ENCODE measurements at places on chromosomes 6 and 20.

- no peak for DNase-seq
Observed at GRCh38 chr20:58039274-58040092, 189.0 kb downstream of the ANKRD60 start.

DNA sequence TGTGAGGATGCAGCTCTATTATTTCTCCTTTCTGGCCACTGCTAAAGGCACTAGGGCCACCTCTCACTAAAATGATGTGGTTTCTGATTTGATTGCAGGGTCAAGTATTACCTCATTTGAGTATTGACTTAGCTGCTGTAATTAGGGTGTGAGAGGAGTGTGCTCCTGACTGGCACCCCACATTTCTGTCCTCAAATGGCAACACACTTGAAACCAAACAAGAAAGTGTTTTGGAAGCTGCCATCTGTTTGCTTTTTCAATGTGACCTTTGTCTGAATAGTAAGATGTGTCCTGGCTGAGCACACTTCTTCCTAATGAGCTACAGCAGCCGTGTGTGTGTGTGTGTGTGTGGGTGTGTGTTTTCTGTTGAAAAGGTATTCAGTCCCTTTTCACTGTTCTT is 62.8 kb upstream of the SCP2D1 start:
- DNase-seq, result peak; percentile 71

DNA sequence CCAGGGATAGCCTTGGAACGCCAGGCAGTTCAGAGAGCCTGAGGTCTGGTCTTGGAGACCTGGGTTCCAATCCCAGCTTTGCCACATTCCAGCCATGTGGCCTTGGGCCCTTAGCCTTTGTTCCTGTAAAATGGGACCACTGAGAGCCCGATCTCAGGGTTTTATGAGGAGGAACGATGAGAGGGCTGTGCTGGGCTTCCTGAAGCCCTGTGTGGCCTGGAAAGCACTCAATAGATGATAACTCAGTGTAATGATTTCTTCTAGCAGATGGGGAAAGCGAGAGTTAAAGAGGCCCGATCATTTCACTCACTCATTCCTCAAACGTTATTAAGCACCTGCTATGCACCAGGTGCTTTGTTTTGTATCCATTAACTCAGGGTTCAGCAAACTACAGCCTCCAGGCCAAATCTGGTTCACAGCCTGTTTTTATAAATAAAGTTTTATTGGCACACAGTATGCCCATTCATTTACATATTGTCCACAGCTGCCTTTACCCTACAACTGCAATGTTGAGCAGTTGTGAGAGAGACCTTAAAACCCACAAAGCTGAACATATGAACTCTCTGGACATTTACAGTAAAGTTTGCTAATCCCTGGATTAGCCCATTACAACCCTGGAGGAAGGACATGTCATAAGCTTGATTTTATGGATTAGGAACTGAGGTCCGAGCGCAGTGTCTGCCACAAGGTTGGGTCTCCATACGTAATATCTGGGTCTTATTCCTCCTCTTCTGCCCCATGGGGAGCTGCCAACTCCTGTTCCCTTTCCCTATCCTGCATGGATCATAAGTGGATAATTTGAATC is 90.4 kb downstream of the CEBPB start:
- no peak for DNase-seq

DNA sequence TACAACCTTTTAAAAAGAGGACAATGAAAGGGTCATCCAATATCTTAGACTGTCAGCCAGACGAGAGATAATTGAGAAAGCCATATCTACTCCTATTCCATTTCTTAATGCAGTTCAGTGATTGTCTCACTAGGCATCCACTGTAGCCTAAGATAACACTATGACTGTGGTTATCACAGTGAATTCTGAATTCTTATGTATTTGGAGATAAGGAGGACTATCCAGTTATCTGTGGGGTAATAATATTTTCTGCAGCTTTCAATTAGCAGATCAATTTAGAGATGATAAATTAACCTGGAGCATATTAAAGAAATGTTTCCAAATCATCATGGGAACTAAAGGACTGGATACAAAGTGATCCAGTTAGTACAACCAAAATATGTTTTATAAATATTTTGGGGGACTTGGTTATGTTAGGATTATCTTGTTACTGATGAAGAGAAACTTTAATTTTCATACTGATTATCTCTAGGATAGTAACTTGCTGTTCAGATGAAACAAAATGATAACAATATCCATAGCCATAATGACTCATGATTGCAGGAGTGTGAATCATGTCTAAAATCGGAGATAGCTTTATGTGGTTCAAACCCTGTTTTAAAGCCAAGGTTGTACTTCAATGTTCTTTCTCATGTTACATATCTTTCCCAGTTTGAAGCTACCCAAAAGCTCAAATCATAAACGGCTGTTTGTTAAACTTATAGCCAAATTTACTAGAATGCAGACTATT is 1152.0 kb downstream of the HACE1 start:
- DNase-seq, result no peak

- DNase-seq, result no peak
Observed at GRCh38 chr20:48231253-48231930, 446.1 kb upstream of the SULF2 start.

DNA sequence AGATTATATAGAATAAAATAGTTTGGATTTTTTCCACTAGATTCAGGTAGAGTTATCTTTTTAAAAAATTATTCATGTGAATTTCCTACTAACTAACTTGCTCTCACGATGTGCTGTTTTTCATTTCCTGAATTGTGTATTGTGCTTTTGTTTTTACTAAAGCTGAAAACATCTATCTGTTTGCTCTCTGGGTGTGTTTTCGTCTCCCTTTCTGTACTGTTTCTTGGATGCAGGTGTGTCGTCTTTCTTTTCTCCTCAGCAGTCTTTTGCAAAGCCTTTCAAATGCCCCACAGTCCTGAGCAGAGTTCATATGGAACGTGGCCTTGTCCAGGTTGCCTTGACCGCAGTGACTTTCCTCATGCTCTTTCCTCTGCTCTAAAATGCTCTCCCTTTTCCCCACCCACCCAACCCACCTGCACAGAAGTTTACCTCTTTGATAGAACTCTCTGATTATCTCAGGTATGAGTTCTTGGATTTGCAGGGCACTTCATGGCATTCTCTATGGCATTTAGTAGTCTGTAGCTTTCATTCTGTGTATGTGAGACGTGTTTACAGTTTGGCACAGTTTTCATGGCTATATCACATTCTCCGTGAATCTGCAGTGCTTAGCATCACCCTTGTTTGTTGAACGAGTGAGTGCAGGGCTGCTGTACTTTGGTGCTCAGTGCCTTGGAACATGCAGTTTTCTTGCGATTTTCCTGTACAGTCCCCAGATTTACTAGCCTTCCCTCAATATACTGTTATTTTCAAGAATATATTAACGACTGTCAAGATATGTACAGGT is 77.1 kb downstream of the FARS2 start:
- no peak for DNase-seq

- DNase-seq, result no peak
Observed at GRCh38 chr20:5061213-5061612, 58.5 kb downstream of the PCNA start.

DNA sequence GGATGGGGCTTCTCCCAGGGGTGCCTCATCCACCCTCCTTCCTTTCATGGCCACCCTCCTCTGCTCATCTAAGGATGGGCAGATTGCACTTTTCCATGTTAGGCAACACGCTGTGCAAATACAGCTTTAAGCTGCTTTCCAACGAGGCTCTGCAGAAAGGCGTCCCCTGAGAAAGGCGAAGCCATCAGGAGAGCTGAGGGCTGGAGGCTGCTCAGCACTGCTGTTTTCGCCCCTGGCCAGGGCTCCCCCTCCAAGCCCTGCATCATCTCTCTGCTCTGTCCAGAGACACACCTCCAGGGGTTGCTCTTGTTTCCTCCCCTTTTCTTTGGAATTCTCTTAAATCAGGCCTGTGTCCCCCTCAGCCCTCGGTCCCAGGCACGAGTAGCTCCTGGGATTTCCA is 526.1 kb downstream of the CDH26 start:
- DNase-seq, result no peak

GRCh38 chr20:13813910-13814309 is 29.1 kb downstream of the NDUFAF5 start:
- no peak for DNase-seq

DNA sequence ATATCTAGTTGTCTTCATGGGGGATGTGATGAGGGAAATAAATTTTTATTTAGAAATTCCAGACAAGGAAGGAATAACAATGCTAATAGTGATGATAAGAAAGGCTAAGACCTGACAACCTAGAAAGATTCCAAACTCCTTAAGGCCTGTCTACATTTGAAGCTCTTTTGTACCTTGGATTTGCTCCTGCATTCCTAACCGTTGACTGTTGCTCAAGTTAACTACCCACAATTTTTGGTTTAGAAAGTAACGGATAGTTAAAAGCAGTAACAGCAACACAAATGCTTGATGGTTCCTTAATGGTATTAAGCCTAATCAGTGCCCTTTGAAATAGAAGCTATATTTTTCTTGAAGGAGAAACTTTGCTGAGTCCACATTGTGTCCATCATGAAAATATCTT is 52.9 kb downstream of the TRMT11 start:
- no peak for DNase-seq

DNA sequence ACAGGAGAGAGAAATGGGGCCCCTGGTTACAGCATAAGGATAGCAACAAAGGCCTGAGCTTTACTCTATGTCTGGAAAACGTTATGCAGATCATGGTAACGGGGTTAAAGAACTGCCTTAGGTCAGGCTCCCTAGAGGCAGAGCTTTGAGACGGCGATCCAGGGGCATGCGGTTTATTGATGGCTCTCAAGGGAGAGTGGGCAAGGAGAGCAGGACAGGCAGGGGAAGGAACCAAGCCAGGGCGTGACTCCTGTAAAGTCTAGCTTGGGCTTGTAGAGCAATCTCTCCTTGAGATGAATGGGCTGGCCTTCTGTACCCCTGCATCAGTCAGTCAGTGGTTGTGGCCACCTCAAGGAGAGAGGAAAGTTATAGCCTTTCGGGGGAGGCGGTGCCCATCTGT is 12.5 kb upstream of the FERMT1 start:
- no peak for DNase-seq

DNA sequence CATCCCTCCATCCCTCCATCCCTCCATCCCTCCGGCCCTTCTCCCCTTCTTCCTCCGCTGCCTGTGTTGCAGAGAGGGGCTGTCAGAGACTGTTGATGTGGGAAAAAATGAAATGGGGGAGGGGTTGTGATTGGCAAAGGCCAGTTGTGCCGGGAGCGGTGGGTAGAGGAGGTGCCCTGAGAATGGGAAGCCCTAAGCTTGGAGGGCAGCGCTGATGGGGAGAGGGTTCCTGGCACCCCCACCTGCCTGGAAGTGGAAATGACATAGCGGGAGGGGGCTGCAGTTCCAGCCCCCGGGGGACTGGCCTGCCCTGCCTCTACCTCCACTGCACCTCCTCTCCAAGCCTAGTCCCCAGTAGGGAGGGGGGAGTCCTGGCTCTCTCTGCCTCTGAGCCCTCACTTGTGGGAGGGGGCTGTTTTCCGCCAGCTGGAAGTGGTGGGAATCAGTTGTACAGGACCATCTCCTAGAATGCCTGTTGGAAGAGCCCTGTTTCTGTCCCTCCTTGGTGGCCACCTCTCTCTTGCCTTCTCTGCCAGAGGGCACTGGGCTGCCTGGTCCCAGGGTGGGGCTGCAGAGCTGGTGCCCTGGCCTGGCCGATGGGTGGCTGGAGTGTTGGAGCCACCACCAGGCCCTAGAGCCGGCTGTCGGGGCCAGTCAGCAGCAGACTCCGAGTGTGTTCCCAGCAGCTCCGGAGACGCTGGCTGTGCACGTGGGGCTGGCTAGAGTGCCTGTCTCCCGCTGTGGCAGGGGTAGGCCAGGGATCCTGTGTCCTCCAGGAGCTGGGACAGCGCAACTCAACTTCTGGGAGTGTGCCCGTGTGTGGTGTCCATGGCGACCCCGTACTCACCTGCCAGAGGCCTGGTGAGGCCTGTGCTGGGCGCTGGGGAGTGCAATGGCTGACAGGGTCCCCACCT is 1.5 kb downstream of the DLGAP4 start:
- no peak for DNase-seq

DNA sequence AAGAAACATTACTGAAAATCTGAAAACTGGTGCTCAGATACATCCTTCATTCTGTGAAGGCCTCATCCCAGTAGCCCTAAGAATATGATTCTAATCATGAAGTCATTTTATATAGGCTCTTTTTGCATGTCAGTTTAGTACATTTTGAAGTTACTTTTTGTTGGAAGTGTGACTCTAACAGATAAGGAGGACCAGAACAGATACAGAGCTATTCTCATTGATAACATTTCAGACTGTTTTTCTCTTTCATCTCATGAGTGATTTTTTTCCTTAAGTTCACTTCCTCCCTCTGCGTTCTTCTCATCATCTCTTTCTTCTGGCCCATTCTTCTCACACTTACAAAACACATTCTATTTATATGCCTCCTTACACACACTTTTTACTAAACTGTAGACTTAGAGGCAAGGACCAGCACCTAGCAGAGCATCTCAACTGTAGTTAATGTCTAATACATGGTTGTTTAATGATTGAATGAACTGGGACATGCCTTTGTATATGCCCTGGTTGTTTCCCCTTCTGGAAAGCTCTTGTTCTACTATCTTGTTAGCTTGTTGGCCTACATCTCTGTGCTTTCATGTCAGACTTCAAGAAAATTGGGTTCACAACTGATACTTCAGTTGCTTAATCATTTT is 8.7 kb downstream of the CTNNBL1 start:
- no peak for DNase-seq

GRCh38 chr20:5056801-5057599 is 55.7 kb upstream of the SLC23A2 start:
- no peak for DNase-seq

- DNase-seq, result no peak
Observed at GRCh38 chr6:79239536-79240168, 5.2 kb upstream of the HMGN3 start.

- no peak for DNase-seq
Observed at GRCh38 chr6:106126482-106126881, 40.3 kb downstream of the PRDM1 start.

DNA sequence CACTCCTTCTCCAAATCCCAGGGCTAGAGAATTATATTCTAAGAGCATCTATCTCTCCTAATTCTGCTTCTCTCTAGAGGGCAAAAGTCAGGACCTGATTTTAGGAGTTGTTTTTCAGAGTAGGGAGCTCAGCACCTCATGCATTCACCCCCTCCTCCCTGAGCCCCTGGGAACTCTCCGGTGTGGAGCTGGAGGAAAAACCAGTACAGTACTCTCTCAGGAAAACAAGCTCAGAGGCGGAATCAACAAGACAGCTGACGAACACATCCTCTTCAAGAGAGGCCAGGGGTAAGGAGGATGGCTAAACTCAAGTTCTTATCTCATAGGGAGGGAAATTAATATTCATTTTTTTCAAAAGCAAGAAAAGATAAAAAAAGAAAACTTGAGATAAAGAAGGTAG is 120.1 kb upstream of the CDYL start:
- no peak for DNase-seq
